Endothelial cell (in vitro differentiated cells): ENCODE measurements at places on chromosomes 2 and 18. TPM values are rescaled to one million over a fixed set of nuclear protein-coding genes. Genes with fewer than 3 reads are reported as not detected.

DNA sequence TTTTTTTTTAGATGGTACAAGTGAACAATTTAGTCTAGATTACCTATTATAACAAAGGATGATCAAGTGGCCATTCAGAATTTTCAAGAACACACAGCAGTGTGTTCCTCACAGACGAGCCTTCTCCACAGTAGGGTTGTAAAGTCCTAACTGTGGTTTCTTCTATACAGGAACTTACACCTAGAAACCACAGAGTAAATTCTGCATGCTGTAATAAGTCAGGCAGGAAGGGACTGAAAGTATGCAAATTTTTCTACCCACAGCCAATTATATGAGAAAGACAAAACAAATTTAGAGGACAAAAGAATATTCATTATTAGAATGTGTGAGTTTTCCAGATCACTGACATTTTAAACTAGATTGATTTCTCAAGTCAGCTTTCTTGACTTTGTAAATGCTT is 99.5 kb downstream of the RBMS1 start:
- no peak for DNase-seq
- peaks cover 1% of the 10 kb centered on the region for H3K27me3 ChIP-seq
- peaks cover 46% of the 10 kb centered on the region for H3K4me1 ChIP-seq

DNA sequence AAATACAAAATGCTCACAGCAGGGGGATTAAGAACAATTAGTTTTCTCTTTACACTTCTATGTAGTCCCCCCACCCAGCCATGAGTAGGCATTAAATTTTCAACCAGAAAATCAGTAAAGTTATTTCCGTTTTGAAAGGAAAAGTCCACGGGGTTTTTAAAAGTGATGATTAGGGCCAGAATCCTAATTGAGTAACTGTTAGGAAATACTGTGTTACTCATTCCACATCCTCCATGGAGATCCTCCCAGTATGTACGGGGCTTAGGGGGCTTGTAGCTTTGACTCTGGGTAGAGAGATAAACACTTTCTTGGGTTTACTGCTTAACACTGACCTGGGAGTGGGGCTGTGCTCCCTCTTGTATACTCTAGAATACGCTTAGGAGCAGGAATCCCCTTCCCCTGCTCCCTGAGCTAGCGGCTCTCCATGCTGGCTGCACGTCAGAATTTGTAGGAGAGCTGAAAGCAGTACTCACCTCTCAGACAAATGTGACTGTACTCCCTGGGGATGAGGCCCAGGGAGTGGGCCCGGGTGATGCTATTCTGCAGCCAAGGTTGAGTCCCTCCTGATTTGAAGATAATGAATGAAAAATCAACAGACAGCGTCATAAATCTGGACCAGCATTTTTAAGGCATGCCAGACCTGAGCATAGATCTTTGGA is 100.5 kb downstream of the SLC4A3 start:
- no peak for DNase-seq
- H3K36me3 ChIP-seq = no peaks in the 10 kb centered on the region
- no peaks in the 10 kb centered on the region for H3K27me3 ChIP-seq
- no peak overlapping the region for H3K27ac ChIP-seq
- H3K4me3 ChIP-seq = no peak overlapping the region
- no peaks in the 10 kb centered on the region for H3K4me1 ChIP-seq

GRCh38 chr2:171793691-171794678 is 100.1 kb downstream of the SLC25A12 start:
- H3K4me3 ChIP-seq = no peak overlapping the region
- no peaks in the 10 kb centered on the region for H3K36me3 ChIP-seq
- peaks cover 1% of the 10 kb centered on the region for H3K27me3 ChIP-seq
- H3K27ac ChIP-seq = no peak overlapping the region

DNA sequence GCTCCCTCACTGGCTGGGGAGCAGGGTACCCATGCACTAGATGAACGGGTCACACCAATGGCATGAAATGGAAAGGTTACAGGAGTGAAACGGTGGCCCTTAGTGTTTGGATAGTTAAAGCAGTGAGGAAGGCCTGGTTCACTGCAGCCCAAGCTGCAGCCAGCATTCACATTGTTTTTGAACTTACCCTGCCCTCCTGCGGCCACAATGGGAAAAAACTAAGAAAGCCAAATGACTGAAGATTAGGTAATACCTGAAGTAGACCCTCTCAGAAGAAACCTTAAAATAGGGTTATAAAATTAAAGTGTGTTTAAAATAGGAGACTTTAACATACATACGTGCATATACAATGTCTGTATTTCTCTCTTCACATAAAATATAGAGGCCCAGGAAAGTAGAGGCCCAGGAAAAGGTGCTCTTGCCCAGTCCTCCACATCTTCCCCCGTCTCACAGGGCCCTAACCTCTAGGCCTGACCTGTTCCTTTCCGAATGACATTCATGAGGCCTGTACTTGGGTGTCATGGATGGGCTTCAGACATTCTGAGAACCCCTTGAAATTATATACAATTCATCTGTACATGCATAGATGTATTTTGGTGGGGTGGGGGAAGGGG is 33.3 kb downstream of the DOK1 start:
- H3K36me3 ChIP-seq = no peaks in the 10 kb centered on the region
- H3K4me1 ChIP-seq = peaks cover 10% of the 10 kb centered on the region
- no peak overlapping the region for H3K27ac ChIP-seq
- DNase-seq = peak; percentile 65
- H3K27me3 ChIP-seq = no peaks in the 10 kb centered on the region
- H3K4me3 ChIP-seq = no peak overlapping the region

- H3K36me3 ChIP-seq = no peaks in the 10 kb centered on the region
- no peak for DNase-seq
- H3K4me1 ChIP-seq = peaks cover 15% of the 10 kb centered on the region
- H3K4me3 ChIP-seq = no peak overlapping the region
- H3K27me3 ChIP-seq = no peaks in the 10 kb centered on the region
- no peak overlapping the region for H3K27ac ChIP-seq
Measured at GRCh38 chr2:197113275-197113711, 186.8 kb upstream of the PGAP1 start.

GRCh38 chr2:190254063-190254850 is 65.4 kb downstream of the HIBCH start:
- peaks cover 15% of the 10 kb centered on the region for H3K36me3 ChIP-seq
- no peak for DNase-seq
- H3K4me1 ChIP-seq = peaks cover 21% of the 10 kb centered on the region

- peaks cover 59% of the 10 kb centered on the region for H3K4me1 ChIP-seq
- peak overlapping the region; percentile 90 for H3K27ac ChIP-seq
- no peak overlapping the region for H3K4me3 ChIP-seq
- H3K36me3 ChIP-seq = peaks cover 10% of the 10 kb centered on the region
- peaks cover 11% of the 10 kb centered on the region for H3K27me3 ChIP-seq
- DNase-seq = no peak
Measured at GRCh38 chr2:234986390-234986789, 34.6 kb downstream of the SH3BP4 start.

The POTEI gene
- total RNA-seq = 0.15 TPM

DNA sequence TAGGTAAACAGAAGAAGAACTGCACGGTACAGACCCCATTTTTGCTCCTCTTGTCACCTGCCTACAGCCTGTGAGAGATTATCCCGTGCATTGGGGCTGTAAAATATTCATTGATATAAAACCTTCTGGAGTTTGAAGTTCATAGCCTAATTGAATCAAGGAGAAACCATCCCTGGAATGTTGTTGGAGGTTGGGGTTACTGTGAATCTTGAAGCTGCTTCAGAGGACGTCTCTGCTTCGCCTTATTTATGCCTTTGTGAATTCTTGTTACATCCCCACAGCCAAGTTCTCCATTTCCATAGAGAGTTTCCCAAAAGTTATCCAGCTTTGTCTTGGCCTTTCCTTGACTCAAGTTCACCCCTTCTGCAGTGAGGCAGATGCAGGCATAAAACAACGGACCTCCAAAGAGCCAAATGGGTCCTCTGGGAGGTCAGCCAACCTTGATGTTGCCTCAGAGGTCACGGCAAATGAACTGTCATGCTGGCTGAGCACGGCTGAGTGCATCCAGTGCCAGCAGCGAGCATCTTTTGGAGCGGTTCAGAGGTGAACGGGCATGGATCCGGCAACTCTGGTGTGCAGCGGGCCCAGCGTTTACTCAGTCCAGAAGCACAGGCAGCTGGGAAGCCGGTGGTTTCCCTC is 317.6 kb downstream of the PRKCE start:
- H3K27ac ChIP-seq = no peak overlapping the region
- H3K4me3 ChIP-seq = no peak overlapping the region
- H3K36me3 ChIP-seq = no peaks in the 10 kb centered on the region
- no peak for DNase-seq

The TSPYL6 gene
- total RNA-seq = not detected

GRCh38 chr18:68940754-68941153 is 142.9 kb downstream of the CCDC102B start:
- no peaks in the 10 kb centered on the region for H3K36me3 ChIP-seq
- no peak overlapping the region for H3K4me3 ChIP-seq
- no peaks in the 10 kb centered on the region for H3K27me3 ChIP-seq

The NOL4 gene
- total RNA-seq = 0.67 TPM

DNA sequence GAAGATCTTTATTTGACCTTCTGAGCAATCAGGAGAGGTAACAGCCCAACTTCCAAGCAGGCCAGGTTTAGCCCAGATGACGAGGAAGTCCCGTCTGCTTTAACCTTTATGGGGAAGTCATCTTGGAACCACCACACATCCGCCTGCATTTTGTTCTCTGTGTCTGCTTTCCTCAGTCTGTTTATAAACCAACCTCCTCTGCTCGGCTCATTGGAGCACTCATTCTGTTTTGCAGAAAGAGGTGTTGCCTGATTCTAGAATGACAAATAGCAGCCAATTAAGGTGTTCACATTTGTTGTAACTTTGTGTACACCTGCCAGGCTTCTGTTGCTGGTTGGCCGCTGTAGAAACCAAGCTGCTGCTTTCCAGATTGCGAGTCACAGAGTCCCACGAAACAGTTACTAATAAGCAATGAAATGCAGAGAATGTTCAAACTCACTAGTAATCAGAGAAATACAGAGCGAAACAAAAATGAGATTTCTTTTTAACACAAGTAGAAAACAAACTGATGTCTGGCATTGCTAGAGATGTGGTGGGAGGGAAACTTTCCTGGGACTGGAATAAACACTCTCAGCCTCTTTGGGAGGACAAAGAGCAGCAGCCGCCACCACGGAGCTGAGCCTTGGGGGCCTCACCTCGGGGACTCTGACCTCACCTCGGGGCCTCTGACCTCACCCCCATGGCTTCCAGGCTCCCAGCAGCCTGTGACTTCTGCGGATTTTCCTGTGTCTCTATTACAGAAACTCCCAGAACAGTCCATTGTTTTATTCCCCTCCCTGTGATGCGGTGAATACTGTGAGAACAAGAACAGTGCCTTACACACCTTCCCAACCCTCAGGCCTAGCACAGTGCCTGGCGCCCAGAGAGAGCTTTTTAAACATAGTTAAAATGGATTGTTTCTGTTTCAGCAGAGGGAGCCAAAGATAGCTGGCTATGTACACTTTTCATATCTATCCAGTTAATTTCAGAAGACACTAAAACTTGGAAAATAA is 64.0 kb downstream of the MBP start:
- peaks cover 8% of the 10 kb centered on the region for H3K4me1 ChIP-seq
- no peak overlapping the region for H3K4me3 ChIP-seq
- no peak for DNase-seq
- H3K36me3 ChIP-seq = peaks cover 4% of the 10 kb centered on the region
- peak overlapping the region; percentile 53 for H3K27ac ChIP-seq

- H3K27ac ChIP-seq = no peak overlapping the region
- H3K36me3 ChIP-seq = no peaks in the 10 kb centered on the region
- no peak for DNase-seq
- H3K27me3 ChIP-seq = no peaks in the 10 kb centered on the region
- H3K4me3 ChIP-seq = no peak overlapping the region
- H3K4me1 ChIP-seq = no peaks in the 10 kb centered on the region
Measured at GRCh38 chr2:58906081-58906645, 665.0 kb upstream of the FANCL start.

DNA sequence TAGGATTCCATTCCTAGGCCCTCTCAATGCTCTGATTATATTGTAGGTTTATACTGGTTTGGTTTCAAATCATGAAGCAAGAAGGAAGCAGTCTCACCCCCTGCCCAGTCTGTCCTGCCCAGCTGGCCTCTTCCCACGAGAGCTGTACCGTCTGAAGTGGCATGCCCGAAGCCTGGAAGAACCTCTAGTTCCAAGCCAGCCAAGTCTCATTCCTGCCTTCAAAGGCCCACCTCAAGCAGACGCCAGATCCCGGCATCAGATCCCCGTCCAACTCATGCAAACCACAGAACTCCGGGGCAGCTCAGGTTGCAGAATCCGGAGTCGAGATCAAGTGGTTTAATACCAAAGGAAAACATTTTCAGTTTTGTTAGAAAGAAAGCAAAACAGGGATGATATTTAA is 234.4 kb downstream of the LPIN1 start:
- H3K4me1 ChIP-seq = no peaks in the 10 kb centered on the region
- H3K27me3 ChIP-seq = peaks cover 4% of the 10 kb centered on the region
- DNase-seq = no peak
- no peak overlapping the region for H3K27ac ChIP-seq
- H3K4me3 ChIP-seq = no peak overlapping the region
- H3K36me3 ChIP-seq = no peaks in the 10 kb centered on the region

The ZRANB3 gene
- 9.4 TPM for total RNA-seq

- no peak overlapping the region for H3K27ac ChIP-seq
- H3K36me3 ChIP-seq = peaks cover 8% of the 10 kb centered on the region
- H3K4me1 ChIP-seq = peaks cover 18% of the 10 kb centered on the region
- peaks cover 5% of the 10 kb centered on the region for H3K27me3 ChIP-seq
- no peak overlapping the region for H3K4me3 ChIP-seq
Measured at GRCh38 chr2:96665083-96665569, 22.6 kb downstream of the FER1L5 start.

GRCh38 chr18:13006531-13007247 is 15.5 kb downstream of the CEP192 start:
- no peak overlapping the region for H3K4me3 ChIP-seq
- peaks cover 5% of the 10 kb centered on the region for H3K36me3 ChIP-seq
- peak overlapping the region; percentile 84 for H3K27ac ChIP-seq
- DNase-seq = no peak
- H3K27me3 ChIP-seq = no peaks in the 10 kb centered on the region

The RBFA gene
- total RNA-seq = 25.6 TPM

The OBSL1 gene
- total RNA-seq = 53.4 TPM

- H3K4me3 ChIP-seq = no peak overlapping the region
- no peak for DNase-seq
- H3K4me1 ChIP-seq = peaks cover 50% of the 10 kb centered on the region
- H3K27ac ChIP-seq = peak overlapping the region; percentile 58
- H3K36me3 ChIP-seq = peaks cover 18% of the 10 kb centered on the region
Measured at GRCh38 chr18:44945888-44946401, 265.3 kb downstream of the SETBP1 start.

The IL37 gene
- not detected for total RNA-seq

GRCh38 chr18:79942786-79943607 is 8.5 kb downstream of the SLC66A2 start:
- peaks cover 4% of the 10 kb centered on the region for H3K4me1 ChIP-seq
- peaks cover 26% of the 10 kb centered on the region for H3K36me3 ChIP-seq
- H3K4me3 ChIP-seq = no peak overlapping the region
- no peak overlapping the region for H3K27ac ChIP-seq
- DNase-seq = no peak
